ENCODE measurements at places on chromosomes 11 and 22.
A peak's percentile ranks its signal among the peaks of the same experiment; 100 is the strongest.

DNA sequence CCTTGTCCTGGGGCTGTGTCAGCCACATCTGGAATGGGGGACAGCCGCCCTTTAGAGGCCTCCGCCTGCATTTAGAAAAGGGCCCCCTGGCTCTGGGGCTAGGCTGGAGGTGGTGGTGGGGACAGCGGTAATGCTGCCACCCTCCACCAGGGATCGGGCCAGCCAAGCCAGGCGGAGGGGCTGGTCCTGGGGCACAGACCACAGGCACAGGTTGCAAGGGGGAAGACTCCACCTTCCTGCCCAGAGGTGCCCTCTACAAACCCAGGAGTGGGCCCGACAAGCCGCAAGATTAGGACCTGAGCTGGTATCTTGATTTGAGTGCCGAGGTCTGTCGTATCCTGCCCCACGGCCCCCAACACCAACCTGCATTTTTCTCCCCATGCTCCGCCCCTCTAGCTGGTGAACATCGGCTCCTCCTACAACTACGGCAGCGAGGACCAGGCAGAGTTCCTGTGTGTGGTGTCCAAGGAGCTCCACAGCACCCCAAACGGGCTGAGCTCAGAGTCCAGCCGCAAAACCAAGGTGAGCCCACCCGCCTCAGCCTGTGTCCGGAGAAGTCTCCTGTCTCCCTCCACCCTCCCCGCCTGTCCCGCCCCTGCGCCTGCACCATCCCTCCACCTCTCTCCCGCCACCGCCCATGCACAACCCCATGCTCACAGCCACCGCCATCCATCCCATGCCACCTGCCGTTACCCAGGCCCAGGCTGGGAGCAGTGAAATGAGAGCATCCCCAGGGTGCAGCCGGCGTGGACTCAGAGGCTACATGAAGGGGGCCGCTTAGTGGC, 7.6 kb downstream of the KCTD17 start:
- DNase-seq: no peak

DNA sequence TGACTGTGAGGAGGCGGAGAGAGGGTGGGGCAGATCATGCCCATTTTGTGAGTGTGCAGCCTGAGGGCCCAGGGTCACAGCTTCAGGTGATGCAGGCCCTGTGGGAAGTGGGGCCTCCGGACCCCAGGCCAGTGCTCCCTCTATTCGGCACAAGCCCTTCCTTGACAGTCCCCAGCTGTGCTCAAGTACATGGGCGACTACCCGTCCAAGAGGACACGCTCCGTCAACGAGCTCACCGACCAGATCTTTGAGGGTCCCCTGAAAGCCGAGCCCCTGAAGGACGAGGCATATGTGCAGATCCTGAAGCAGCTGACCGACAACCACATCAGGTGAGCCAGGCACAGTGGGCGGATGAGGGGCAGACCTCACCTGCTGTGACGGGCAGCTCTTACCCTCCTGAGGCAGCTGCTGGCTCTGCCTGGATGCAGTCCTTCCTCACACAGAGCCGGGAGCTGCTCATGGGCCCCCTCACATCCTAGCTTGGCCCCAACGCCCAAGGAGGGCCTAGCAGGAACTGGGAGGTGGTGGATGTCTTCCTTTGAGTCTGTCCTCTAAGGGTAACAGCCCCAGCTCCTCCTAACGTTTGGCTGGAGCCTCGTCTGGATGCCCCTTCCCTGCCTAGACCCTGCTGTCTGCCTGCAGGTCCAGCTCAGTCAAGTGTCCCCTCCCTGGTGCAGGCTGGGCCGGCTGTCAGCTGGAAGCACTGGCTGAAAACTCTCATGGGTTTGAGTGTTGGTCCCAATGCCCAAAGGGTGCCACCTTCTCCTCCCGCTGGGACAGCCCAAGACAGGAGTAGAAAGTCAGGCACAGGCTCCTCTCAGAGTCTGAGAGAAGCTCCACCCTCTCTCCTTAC, 76.1 kb downstream of the MYO7A start:
- DNase-seq: no peak

DNA sequence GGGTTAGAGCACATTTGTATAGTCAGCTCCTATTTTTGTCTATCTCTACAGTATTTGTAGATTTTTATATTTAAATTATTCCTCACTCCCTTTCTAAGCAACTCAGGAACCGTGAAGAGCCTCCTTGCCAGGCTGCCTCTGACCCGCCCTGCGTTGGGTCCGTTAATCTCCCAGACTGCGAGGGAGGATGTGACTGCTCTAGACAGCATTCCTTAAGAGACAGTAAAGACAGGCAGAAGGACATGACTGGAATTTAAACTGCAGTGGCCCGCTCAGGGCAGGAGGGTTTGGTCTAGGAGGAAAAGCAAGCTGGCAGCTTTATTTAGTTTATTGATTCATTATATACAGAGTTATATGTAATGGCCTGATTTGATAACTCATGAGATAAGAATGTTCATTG, 413.7 kb downstream of the TMEM135 start:
- DNase-seq: no peak

GRCh38 chr11:70244698-70245097, 25.8 kb upstream of the PPFIA1 start:
- no peak for DNase-seq

- peak; percentile 30 for DNase-seq
Observed at GRCh38 chr11:75174781-75175370, 24.0 kb downstream of the SLCO2B1 start.

DNA sequence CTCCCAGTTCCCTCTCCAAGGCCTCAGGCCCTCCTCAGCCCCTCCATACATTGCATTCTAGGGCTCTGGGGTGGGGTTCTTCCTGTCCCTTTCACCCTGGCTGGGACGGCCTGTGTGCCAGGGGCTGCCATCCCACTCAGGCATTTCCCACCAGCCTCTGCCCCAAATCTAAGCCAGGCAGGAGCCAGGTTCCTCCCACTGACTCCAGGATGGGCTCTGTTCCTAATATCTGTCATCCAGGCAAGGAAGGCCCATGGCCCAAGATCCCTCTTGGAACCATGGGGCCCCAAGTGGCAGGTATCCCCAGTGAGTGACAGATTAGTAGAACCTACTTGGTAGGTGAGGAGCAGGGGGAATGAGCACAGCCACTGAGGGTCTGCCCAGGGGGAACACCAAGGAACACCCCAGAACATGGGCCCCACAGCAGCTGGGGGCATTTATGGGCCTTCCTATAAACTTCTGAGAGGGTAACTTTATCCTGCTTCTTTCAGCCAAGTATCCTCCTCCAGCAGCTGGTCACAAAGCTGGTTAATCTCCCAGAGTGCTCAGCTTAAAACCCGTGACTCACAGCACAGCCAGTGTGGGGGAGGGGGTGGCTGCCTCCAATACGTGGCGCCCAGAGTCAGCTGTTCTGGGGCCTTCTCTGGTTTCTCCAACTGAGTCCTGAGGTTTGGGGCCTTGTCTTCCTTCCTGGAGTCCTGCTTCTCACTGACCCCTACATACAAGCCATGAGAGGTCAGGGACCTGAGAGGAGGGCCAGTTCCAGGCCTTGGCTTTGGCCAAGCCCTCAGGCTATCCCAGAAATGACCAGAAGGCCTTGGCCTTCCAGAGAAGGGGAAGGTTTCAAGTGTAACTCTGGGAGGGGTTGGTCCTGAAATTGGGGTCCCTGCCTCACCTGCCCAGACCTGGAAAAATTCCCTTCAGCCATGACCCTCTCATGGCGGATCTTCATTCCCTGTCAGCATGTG, 19.9 kb upstream of the MYOD1 start:
- DNase-seq: no peak

- no peak for DNase-seq
Observed at GRCh38 chr22:45399712-45400445, 13.5 kb downstream of the SMC1B start.

GRCh38 chr11:76639621-76640020, 30.9 kb downstream of the LRRC32 start:
- DNase-seq: no peak

DNA sequence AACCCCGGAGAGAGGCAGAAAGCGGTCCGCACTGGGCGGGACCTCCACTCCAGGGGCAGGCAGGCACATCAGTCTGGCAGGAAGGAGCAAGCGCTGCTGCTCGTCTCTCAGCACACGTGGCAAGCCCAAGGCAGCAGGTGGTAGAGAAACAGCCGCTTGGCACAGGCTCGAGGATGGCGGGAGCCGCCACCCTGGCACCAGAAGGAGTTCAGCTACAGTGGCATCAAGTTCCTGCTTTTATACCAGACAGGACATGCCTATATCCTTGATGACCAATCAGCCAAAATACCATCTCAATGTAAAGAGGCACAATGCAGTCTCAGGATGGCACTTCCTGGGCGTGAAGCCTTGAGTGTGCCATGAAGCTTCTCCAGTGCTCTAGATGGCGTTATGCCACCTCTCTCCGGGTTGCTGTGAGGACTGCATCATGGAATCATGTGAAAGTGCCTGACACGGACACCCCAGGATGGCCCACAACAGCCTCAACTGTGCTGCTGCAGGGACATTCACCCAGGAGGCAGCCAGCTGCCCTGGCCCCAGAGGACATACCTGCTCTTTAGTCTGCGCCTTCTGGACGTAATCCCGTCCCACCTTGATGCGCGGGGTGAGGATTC, 64.8 kb downstream of the APOL1 start:
- DNase-seq: no peak

DNA sequence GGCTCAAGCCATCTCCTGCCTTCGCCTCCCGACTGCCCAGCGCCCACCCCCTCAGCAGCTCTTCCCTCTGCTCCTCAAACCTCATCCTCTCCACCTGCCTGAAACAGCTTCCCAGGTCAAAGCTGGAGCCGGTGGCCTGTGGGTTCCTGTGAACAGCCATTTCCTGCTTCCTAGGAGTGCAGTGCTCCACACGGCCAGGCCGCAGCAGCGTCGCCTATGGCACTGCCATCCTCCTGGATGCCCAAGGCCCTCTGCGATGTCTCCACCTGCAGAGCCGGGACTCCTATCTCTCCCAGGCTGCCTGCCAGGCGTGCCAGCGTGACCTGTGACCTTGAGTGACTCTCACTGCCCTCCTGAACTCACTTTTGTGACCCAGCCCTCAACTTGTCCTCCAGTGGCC, 24.6 kb downstream of the PPM1F start:
- DNase-seq: no peak

GRCh38 chr11:2686360-2687222, 13.2 kb downstream of the KCNQ1OT1 start:
- no peak for DNase-seq

DNA sequence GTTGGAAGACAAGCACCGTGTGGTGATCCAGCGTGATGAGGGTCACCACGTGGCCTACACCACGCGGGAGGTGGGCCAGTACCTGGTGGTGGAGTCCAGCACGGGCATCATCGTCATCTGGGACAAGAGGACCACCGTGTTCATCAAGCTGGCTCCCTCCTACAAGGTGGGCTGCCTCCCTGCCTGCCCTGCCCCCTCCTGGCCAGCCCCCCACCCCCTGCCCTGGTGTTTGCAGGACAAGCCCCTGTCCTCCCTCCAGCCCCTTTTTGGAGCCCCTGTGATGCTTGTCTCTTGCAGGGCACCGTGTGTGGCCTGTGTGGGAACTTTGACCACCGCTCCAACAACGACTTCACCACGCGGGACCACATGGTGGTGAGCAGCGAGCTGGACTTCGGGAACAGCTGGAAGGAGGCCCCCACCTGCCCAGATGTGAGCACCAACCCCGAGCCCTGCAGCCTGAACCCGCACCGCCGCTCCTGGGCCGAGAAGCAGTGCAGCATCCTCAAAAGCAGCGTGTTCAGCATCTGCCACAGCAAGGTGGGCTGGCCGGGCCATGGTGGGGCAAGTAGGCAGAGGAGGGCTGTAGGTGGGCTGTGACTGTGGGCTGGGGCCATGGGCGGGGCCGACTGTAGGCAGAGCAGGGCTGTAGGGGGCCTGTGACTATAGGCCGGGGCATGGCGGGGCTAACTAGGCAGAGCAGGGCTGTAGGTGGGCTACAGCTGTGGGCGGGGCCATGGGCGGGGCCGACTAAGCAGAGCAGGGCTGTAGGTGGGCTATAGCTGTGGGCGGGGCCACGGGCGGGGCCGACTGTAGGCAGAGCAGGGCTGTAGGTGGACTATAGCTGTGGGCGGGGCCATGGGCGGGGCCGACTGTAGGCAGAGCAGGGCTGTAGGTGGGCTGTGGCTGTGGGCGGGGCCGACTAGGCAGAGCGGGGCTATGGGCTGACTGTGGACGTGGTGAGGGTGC, 13.6 kb downstream of the MUC2 start:
- no peak for DNase-seq

GRCh38 chr11:60230681-60231080, 12.3 kb downstream of the MS4A4E start:
- DNase-seq: no peak

GRCh38 chr11:73797457-73797856, 9.8 kb downstream of the MRPL48 start:
- DNase-seq: no peak

DNA sequence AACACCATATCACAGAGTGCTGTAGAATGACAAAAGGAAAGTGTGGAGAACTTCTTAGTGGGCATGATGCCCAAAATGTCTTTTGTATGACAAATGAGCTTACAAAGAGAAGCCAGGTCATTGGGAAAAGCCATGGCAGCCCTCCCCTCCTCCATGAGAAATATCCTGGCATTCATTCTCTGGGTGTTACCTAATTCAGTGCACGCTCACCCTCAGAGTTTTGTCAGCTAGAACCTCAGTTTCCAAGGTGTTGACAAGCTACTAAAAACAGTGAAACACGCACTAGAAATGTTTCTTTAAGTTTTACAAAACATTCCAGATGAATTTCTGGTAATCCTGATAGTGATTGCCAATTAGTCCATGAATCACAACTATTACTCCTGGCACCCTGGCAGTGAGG, 105.4 kb upstream of the FSHB start:
- DNase-seq: no peak

GRCh38 chr11:41118521-41118920, 340.9 kb downstream of the LRRC4C start:
- DNase-seq: no peak

- DNase-seq: no peak
Observed at GRCh38 chr11:96664110-96664509, 274.3 kb downstream of the JRKL start.

DNA sequence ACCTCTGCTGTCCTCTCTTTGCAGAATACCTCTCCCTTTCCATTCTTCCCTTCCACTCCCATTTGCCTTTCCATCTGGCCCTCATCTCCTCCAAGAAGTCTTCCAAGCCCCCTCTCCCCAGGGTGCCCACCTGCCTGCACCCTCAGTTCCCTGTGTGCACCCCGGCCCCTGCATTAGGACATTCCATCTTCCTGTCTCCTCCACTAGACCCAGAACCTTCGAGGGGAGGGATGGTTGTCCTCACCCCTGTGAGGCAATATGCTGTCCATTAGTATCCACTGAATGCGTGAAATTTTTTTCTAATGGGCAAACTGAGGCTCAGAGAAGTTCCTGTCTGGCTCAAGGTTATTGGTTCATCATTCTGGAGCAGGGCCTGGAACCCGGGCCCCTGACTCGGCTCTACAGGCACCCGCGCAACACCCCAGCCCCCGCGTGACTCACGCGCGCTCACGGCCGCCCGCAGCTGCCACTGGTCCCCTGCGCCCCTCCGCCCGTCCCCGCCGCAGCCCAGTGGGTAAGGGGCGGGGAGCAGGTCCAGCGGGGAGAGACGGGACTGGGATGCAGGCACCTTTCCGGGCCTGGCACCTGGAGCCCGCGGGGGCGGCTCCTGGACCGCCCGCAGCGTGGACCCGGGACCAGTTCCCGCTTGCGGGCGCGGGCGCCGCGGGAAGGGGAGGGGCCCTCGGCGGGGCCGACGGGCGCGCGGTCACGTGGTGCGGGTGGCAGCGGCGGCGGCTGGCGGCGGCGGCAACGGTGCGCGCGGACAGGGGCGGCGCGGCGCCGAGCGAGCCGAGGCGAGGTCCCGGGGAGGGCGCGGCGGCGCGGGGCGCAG, 7.0 kb downstream of the SEPTIN3 start:
- DNase-seq: no peak
